ENCODE measurements at places on chromosomes 12 and 14.

DNA sequence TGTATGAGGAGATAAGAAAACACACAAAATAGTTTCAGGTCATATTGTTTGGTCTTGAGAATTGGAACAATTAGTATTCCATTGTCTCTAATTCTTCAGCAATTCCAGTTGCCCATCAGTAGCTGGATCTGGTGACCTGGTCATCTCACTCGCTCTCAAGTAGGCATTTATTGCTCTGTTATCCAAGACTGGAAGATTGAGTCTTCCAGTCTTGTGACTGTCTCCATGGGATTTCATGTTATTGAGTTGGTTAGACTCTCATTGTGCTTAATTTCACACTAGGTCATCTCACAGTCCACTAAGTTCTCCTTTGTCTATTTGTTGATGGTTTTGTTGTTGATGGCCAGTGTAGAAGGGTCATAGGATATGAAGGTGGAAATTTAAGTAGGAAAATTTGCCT is 47.5 kb downstream of the FBXO34 start:
- DNase-seq, result no peak

- DNase-seq, result no peak
Measured at GRCh38 chr12:8036346-8036745, 3.8 kb downstream of the FOXJ2 start.

DNA sequence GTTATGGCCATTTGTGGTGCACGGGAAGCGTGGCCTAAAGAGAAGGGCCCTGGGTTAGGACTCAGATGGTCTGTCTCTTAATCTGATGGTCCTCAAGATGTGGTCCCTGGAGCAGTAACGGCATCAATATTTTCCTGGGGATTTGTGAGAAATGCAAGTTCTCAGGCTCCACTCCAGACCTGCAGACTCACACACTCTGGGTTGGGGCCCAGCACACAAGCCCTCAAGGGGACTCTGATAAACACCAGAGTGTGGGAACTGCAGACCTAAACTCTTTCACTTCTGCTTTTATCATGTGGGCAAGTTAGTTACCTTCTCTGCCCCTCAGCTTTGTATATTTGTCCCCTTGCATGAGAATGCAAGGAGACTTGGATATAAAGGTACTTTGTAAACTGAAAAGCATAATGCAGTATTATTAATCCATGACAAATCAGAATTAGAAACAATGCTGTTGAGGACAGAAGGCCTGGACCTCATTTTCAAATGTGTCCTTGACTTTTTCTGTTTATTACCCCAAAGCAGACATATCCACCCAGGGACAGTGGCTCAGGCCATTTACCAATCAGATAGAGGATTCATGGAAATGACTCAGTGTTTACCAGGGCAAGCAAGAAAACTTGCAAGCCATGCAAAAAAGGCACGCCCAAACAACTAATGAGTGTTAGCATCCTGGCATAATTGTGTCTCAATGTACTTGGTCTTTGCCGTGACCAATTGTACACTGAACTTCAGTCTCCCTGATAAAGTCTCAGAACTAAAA is 157.0 kb downstream of the ASCL1 start:
- no peak for DNase-seq

GRCh38 chr12:34398706-34399630 is 376.7 kb downstream of the ALG10 start:
- DNase-seq, result no peak

DNA sequence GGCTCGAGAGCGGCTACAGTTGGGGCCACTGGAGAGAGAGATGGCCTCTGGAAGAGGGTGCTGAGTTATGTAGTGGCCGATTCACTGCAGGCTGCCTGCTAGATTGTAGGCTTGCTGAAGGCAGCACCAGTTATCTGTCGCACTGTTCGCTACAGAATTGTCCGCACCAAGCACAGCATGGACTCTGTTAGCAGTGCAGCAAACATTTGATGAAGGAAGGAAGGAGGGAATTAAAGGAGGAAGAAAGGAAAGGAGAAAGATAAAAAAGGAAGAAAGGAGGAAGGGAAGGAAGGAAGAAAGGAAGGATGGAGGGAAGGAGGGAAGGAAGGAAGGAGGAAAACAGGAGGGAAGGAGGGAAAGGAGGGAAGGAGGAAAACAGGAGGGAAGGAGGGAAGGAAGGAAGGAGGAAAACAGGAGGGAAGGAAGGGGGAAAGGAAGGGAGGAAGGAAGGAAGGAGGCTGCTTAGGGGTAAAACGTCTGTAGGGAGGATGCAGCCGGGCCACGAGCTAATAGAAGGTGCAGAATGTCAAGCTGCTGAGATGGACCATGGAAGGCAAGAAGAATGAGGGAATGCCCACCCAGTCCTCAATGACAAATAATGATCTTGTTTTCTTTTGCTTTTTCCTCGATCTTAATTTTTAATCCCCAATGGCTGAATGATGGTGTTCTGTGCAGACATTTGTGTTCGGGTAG is 27.3 kb upstream of the ADIPOR2 start:
- DNase-seq, result no peak

- no peak for DNase-seq
Measured at GRCh38 chr12:111570084-111570961, 28.8 kb downstream of the ATXN2 start.

- no peak for DNase-seq
Measured at GRCh38 chr14:52463375-52463774, 88.9 kb downstream of the TXNDC16 start.

- DNase-seq, result no peak
Measured at GRCh38 chr12:94636462-94637085, 13.8 kb downstream of the TMCC3 start.

DNA sequence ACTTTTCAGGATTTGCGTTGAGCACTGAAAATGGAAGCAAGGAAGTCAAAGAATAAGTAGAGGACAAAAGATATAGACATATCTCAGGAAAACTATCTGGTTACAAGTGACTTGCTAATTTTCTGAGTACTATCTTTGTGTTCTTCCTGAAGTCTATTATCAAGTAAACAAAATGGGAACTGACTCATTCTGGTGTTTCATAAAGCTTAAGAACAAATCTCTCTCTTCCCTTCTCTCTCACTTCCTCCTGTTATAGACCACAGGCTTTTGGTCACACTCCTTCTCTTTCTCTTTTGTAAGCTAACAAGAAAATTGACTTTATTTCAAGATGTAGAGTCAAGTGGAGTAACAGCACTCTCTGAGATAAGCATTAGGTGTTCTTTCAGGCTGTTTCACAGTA is 406.6 kb upstream of the SYT1 start:
- DNase-seq, result no peak

GRCh38 chr14:100844082-100844408 is 18.1 kb downstream of the MEG3 start:
- peak; percentile 7 for DNase-seq

GRCh38 chr12:46134205-46134811 is 134.5 kb downstream of the SLC38A1 start:
- DNase-seq, result no peak

DNA sequence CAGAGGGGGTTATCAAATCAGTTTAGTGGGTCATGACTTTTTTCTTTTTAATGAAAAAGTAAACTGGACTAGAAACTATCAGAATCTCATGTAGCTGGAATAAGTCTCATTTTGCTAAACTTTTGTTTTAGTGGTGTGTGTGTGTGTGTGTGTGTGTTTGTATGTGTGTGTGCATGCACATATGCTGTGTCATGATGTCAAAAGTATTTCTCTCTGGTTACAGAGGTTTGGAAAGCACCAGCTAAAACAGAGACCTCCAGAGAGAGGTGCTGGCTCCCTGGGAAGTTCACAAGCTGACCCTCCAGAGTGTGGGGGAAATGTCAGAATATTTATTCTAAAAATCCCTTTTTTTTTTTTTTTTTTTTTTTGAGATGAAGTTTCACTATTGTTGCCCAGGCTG is 114.7 kb downstream of the LGMN start:
- no peak for DNase-seq

GRCh38 chr12:76495556-76495955 is 64.0 kb downstream of the OSBPL8 start:
- DNase-seq, result no peak

DNA sequence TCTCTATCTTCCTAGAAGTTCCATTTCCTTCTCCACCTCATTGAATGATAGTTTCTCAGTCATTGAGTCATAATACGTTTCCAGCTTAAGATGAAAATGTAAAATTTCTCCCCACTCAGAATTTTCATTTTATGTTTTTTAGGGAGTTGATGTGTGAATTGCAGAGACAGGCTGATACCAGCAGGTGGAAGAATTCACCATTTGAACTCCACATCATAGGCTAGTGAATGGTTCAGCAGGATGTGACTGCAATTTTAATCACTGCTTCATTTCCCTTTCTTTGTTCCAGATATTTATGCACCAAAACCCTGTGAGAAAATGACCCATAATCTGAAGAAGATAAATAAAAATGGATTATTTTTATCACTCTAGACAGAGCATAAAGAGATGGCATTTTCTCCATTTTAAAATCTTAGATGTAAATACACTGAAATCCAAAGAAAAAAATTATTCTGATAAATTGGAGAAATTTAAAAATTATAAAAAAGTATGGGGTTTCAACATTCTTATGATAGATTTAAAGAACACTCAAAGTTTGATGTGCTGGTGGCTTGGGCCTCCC is 10.6 kb upstream of the PYGL start:
- no peak for DNase-seq

DNA sequence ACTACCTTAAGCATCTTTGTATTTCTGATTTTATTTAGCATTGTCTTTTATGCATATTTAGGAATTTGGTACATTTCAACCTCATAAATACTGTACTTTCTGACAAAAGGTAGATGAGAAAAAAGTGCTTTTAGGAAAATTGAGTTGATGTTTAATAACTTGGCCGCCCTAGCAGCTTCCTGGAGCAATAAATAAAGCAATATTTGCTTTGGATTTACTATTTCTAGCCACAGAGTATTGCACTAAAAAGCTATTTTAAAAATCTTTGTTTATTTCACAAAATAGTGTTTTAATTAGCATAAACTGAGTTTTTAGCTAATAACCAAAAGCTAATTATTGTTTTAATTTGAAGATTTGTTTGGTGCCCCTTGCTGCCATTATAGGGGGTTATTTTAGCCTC is 9.5 kb downstream of the PAPOLA start:
- no peak for DNase-seq

DNA sequence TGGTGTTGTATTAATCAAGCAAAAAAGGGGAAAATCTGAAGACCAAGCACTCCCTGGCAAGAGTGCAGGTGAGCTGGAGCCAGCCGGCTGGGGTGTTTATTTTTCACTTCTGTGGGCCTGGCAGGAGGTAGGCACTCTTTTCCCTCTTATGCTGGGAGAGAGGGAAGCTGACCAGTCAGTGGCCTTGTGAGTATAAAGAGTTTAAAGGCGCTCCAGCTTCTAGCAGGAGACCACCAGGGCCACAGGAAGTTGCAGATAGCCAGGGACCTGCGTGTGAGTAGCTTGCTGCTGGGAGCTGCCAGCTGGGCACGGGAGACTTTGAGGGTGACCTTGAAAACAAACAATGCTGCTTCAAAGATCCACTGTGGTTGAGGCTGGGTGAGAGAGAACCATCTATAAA is 217.4 kb upstream of the PWP1 start:
- no peak for DNase-seq

DNA sequence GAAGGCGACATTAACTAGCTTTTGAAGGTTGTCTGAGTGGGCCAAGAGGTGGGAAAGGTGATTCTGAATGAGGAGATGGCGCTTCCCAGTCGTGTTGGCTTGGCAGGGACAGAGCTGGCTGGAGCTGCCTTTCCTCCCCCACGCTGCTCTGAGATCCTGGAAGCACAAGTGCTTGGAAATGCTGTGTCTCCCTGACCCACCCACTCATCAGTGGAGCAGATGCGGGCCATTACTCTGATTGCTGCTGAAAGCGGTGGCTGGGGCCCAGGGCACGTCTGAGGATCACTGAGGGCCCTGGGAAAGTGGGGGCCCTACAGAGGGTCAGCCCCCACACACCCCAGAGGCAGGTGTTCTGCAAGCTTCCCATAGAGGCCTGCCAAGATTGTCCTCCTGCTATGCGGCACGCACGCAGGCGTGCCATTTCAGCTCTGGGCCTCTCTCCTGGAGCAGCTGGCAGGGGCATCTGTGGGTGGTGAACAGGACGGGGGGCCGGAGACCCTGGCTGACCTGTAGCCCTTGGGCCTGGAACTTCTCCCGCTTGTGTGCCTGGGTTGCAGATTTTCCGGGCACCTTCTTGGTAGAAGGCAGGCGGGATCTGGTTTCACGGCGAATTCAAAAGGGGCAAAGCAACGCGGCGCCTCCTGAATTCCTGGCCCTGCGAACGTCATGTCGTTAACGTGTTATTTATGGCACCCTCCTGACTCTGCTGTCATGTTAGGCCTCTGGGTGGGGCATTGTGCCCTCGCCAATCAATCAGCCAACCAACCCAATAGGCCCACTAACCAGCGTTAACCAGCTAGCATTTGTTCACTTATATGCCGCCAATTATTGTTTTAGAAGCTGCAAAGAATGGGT is 133.8 kb upstream of the TBX3 start:
- DNase-seq, result no peak

DNA sequence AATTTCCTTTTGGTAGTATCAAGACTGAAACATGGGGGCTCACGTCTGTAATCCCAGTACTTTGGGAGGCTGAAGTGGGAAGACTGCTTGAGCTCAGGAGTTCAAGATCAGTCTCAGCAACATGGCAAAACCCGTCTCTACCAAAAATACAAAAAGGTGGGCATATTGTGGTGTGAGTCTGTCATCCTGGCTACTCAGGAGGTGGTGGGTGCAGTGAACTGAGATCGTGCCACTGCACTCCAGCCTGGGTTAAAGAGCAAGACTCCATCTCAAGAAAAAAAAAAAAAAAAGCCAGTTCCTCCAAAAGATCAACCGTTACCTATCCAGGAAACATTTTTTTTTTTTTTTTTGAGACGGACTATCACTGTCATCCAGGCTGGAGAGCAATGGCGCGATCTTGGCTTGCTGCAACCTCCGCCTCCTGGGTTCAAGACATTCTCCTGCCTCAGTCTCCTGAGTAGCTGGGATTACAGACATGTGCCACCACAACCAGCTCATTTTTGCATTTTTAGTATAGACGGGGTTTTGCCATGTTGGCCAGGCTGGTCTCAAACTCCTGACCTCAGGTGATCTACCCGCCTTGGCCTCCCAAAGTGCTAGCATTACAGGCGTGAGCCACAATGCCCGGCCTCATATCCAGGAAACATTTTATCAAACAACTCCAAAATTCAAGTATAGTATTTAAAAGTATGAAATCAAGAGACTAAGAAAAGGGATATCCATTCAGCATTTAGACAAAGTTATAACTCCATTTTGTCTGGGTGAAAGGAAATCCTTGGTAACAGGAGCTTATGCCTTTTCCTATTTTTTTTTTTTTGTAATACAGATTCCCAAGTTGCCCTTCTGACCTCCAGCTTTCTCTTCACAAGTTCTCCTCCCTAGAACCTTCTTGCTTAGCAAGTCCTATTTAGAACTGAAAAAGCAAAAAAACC is 3.4 kb downstream of the ACIN1 start:
- no peak for DNase-seq

- DNase-seq, result no peak
Measured at GRCh38 chr12:70040141-70040540, 203.1 kb upstream of the CNOT2 start.

DNA sequence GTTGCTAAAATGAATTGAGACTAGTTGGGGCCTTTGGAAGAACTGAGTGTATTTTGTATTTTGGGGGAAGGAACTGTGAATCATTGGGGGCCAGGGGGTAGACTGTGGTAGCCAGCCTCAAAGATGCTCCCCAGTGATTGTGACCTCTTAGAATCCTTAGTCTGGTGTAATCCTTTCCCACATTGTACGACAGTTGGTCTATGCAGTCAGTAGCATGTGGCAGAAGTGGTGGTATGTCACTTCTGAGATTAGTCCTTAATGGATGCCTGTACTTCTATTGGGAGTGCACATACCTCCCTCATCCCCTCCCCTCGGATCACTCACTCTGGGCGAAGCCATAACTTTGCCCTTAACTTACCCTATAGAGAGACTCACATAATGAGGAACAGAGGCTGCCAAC is 48.0 kb downstream of the USP15 start:
- DNase-seq, result no peak
